ENCODE measurements at places on chromosomes 6 and 20.

- no peak for DNase-seq
Observed at GRCh38 chr6:20900389-20901160, 366.3 kb downstream of the CDKAL1 start.

- DNase-seq = no peak
Observed at GRCh38 chr20:45993197-45993951, 15.3 kb upstream of the MMP9 start.

DNA sequence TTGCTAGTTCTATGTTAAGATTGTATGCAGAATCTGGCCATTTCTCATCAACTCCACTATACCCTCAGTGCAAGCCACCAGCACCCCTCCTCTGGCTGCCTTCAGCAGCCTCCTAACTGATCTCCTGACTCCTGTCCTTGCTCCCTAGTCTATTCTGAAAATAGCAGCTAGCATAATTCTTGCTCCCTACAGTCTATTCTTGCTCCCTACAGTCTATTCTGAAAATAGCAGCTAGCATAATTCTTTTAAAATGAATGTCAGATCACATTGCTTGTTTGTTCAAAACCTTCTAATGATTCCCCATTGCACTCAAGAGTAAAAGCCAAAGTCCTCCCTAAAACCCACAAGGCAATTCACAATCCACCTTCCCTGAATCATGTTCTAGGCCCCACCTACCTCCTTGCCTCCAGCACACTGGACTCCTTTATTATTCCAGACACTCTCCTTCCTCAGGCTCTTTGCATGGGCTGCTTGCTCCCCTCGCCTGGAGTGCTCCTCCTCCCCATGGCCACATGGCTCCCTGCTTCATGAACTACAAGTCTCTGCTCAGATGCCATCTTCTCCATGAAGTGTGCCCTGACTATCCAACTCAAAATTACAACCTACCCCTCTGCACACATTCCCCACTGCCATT, 164.2 kb upstream of the TNFAIP3 start:
- no peak for DNase-seq

DNA sequence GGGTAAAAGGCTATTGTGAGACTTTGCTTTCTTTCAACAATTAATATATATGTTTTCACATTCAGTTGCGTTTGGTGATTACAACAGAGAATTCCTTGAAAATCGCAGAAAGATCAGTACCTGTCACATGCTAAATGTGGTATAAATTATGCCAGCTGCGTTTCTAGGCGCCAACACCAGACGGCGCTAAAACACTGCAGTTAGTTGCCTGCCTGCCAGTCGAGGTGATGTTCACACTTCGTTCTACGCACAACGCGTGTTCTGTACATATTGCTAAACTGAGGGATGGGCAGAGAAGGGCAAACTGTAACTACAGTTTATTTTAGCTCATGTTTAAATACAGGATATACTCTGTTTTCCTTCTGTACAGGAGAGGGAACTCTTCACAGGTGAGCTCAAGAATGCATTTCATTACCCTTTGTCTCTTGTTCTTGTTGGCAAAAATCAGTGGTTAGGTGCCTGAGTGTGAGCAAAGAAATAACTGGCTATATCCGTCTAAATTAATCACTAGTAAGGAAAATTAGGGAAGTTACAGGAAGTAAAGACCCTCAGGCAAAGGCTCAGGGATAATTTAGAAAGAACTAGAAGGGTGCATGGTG, 100.1 kb upstream of the RGS17 start:
- DNase-seq = peak; percentile 32

DNA sequence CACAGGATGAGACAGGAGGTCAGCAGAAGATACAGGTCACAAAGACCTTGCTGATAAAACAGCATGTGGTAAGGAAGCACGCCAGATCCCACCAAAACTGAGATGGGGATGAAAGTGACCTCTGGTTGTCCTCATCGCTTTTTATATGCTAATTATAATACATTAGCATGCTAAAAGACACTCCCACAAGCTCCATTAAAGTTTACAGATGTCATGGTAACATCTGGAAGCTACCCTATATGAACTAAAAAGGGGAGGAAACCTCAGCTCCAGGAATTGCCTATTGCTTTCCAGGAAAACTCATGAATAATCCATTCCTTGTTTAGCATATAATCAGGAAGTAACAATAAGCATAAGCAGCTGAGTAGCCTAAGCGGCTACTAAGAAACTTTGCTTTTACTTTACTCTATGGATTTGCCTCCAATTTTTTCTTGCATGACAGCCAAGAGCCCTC, 8.4 kb upstream of the RIN2 start:
- no peak for DNase-seq

GRCh38 chr20:21514553-21515251, 838 bp upstream of the NKX2-2 start:
- DNase-seq = peak; percentile 22

- DNase-seq = no peak
Observed at GRCh38 chr20:54524849-54525248, 49.5 kb downstream of the DOK5 start.

DNA sequence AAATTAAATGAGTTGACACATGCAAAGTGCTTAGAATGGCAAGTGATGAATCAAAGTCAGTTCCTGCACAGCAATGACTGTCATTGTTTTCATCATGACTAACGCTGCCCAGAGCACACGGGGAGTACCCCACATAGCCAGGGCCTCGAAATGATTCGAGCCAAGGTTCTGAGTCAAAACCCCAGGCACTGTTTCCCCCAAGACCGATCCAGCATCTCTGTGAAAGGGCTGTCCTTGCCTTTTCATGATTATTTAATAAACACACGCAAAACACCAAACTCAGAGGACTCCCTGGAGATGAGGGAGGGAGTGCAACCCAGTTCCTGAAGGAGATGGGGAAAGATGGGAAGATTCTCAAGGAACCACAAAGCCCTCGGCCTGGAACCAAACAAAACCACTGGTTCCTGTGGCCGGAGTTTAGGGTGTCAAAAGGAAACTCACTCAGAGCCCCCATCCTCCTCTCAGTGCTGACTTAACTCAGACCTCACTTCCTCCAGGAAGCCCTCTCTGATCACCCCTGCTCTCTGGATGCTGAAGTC, 3.8 kb downstream of the PREX1 start:
- no peak for DNase-seq

DNA sequence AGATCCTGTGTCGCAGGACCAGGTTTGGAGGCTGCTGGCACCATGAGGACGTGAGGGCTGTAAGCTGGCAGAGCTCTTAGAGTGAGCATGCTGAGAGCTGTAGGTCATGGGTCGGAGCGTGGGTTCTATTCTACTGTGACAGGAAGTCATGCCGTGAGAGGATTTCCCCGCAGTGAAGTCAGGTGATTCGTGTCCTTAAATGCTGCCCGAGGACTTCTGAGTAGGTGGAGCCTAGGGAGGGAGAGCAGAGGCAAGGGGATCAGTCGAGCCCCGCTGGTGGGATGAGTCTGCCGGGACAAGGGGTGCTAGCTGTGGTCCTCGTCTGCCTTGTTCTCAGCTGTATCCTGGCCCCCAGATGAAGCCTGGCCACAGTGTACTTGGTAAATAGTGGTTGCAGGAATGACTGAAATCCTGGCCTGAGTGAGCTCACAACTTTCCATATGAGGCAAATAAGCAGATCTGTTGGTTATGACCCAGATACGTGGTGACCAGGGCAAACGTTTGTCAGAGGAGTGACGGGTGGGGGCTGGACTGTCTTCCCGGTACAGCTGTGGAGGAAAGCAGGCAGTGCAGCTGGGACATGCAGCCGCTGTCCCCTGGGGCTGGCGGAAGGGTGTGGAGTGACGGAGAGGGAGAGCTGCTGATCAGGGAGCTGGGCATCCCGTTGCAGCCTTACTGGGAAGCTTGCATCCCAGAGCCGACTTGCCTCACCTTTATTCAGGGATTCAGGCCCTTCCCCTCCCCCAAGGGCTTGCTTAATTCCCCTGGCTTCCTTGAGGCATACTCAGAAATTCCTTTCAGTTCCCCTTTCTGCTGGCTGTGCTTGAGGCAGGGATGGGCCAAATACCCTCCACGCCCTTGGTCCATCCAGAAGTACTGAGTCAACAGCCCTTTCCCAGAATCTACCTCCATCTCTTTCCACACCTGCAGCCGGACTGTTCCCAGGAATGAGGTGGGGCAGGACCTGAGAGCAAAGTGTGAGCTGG, 250.9 kb upstream of the RREB1 start:
- DNase-seq = peak; percentile 15

- DNase-seq = no peak
Observed at GRCh38 chr20:35199740-35200139, 26.8 kb upstream of the MMP24 start.

GRCh38 chr6:10740061-10740460, 7.5 kb upstream of the TMEM14B start:
- DNase-seq = no peak

DNA sequence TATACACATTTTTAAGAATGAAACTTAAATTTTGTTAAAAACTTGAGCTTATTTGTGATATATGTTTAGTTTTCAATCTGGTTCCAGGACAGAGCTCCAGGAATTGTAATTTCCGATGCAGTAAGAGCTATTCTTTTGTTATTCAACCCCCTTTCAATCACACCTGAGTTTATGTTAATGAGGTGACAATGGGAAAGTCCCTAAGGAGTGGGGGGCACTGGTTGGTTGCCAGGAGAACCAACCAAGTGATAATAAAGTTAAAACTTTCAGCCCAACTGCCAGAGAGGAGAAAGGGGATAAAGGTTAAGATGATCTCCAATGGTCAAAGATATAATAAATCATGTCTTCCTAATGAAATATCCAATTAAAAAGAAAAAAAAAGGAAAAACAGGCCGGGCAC, 19.8 kb downstream of the MDN1 start:
- DNase-seq = no peak

DNA sequence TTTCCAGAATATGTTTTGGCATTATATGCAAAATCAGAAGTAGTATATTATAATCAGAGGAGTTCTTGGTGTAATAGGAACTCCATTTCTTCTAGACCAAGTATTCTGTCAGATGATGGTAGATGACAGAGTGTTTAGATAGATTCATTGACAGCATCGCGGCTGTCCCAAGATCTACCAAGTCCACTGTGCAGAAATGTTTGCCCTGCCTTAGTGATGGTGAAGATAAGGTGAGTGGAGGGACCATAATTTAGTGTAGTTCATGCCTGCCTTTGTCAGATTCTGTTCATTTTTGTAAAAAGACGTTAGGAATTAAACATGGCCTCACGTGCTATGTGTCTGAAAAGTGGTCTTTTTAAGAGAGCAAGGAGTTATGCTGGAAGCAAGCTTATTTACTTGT, 270.1 kb downstream of the ARID1B start:
- no peak for DNase-seq

DNA sequence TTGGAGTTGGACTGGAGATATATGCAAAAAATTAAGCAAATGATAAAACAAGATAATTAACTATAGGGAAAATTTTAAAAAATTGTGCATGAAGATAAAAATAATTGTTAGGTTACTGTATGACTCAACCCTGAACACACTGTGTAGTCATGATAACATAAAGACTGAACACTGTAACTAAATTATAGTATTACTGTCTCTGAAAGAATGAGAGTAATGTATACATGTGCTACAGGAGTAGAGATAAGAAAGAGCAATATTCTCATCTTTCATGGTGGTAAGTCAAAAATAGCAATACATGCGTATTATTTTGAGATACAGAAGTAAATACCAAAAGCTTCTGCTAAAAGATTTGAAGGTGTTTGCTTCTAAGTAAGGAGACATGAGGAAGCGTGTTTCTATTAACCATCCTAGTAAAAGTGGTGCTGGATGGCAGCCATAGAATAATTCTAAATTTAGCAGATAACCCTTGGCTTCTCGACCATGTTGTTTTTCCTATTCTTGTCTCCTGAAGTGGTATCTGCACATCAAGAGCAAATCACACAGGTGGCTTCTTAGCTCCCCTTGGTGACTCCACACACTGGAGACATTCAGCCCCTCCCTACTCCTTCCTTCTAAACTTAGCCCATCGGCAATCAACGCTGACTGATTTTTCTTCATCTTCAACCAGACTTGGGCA, 390.6 kb upstream of the PLCB4 start:
- no peak for DNase-seq

GRCh38 chr6:79028641-79029314, 49.3 kb downstream of the PHIP start:
- no peak for DNase-seq

- DNase-seq = no peak
Observed at GRCh38 chr6:125114248-125114858, 39.2 kb upstream of the TPD52L1 start.

- no peak for DNase-seq
Observed at GRCh38 chr6:167232356-167232755, 58.8 kb upstream of the UNC93A start.

DNA sequence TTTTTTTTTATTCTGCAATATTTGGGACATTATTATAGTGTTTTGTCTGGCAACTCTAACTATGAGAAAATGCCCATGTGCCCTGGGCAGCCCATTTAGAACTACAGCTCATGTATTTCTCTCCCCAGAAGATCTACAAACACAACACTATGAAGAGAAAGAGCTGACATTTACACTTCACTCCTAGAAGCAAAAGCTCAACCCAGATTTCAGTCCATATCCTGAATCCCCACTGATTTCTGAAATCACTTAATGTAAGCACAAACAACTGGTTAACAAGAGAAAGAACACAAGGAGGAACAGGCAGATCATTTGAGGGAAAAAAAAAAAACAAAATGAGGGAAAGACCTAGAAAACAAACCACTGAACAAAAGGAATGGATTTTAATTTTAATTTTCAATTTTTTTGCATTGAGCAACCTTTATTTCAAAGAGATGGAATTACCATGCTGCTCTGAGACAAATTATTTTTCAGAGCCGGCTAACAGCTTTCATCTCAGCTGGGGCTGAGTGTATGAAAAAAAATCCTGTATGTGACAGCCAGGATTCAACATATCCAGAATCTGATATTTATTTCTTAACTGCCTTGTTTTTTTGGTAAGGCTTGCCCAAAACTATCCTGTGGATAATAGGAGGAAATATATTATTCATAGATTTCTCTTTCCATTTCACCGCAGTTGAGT, 32.5 kb downstream of the KIAA0319 start:
- DNase-seq = no peak

DNA sequence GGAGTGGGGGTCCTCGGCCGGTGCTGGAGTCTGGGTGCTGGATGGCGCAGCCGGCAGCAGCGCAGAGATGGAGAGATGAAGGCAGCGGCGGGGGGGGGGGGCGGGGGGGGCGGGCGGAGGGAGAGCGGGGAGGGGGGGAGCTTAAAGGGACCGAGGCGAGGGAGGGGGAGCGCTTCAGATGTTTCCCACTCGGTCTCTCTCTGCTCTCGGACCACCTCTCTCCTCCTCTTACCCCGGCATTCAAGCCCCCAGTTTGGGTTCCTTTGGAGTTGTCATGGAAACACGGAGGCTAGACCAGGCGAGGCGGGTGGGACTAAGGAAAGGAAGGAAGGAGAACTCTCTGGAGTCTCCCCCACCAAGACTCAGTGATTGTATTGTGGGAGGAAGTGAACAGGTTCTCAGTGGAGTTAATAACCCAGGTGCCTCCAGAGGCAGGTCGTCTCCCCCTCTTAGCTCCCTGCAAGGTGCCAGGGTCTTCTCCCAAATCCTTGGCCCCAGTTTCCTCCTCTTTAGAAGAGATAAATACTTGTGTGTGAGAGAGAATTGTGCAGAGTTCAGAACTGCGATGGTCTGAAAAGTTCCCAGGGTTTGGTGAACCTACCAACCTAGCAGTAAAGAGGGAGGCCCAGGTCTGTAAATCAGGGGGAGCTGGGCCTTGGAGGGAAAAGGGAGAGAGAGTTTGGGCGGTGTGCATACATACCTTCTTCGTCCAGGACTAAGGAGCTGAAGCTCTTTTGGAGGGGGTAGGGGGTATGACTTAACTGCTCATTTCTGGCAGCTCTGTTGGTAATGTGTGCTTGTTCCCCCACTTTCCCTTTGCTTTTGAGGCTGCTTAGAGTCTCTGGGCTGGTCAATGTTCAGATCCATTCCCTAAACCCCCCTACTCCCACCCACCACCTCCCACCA, at the start of gene PRRT1:
Gene PRRT1 (minus strand): TSS at position 77 of the 906 bp plus-strand sequence. CDS start 112 bp downstream, outside the sequence.
- peak; percentile 44 for DNase-seq

GRCh38 chr6:114366899-114367298, 24.1 kb upstream of the HS3ST5 start:
- DNase-seq = no peak

Measured in right kidney (tissue), 9 donors.